Stimulated activated CD4-positive, alpha-beta T cell treated with anti-CD3 and anti-CD28 coated beads, Interleukin-12 subunit alpha, Interleukin-12 subunit beta, amount 100 ng/mL, for 4 hours (primary cell): ENCODE measurements at places on chromosomes 2 and 18.

DNA sequence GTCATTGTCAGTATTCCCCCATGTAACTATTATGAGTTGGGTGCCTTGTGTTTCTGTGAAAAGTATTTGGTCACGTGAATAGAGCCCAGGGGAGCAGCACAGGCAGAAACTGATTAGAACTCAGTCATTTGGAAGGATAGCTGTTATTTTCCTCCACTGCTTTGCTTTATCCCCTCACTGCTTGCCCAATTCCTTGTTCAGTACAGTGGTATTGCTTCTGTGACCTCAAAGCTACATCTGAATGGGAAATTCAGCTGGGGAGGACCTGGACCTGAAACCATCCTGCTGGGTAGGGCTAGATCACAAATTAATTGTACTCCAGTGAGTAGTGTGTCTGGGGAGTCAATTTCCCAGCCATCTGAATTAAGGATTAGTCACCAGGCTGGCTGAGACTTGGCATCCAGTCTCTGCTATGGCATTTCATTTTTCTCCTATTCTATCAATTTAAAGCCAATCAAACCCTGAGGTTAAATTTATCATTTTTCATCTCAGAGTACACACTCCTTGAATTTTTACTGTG lies 1231.6 kb upstream of the GYPC start:
- no peak for DNase-seq

- no peak for DNase-seq
These were observed 68.8 kb downstream of the VPS54 start for GRCh38 chr2:63950414-63950813.

GRCh38 chr2:58930537-58930936 lies 689.4 kb upstream of the FANCL start:
- no peak for DNase-seq

- DNase-seq: no peak
These were observed 10.0 kb downstream of the INPP4A start for GRCh38 chr2:98454500-98455235.

GRCh38 chr2:39933196-39933595 lies 154.1 kb upstream of the THUMPD2 start:
- DNase-seq: no peak
